Sigmoid colon (tissue), 7 donors: ENCODE measurements at places on chromosomes 7 and 10. TPM values are rescaled to one million over a fixed set of nuclear protein-coding genes. Genes with fewer than 3 reads are reported as not detected.

The GCK gene
- polyA plus RNA-seq = 0.60 TPM

The CASP7 gene
- 338 TPM for polyA plus RNA-seq

The GRID1 gene
- not detected for polyA plus RNA-seq

The MLXIPL gene
- 11.9 TPM for polyA plus RNA-seq

The ERVW-1 gene
- polyA plus RNA-seq = not detected

The PLCE1 gene
- 6.0 TPM for polyA plus RNA-seq

The LCOR gene
- 12.2 TPM for polyA plus RNA-seq

The CREM gene
- 25.9 TPM for polyA plus RNA-seq

The SIRT1 gene
- polyA plus RNA-seq = 11.8 TPM

The GFRA1 gene
- 1.8 TPM for polyA plus RNA-seq

The CALML3 gene
- not detected for polyA plus RNA-seq

The HYAL4 gene
- 0.09 TPM for polyA plus RNA-seq

The SLC26A5 gene
- 0.04 TPM for polyA plus RNA-seq

The OR6B1 gene
- polyA plus RNA-seq = not detected

The RSPH10B2 gene
- not detected for polyA plus RNA-seq

The BUD31 gene
- 141 TPM for polyA plus RNA-seq

The NT5C3A gene
- 270 TPM for polyA plus RNA-seq

The SFTPA1 gene
- polyA plus RNA-seq = not detected

The HOXA5 gene
- polyA plus RNA-seq = 14.3 TPM

The ZNF467 gene
- 3.0 TPM for polyA plus RNA-seq

DNA sequence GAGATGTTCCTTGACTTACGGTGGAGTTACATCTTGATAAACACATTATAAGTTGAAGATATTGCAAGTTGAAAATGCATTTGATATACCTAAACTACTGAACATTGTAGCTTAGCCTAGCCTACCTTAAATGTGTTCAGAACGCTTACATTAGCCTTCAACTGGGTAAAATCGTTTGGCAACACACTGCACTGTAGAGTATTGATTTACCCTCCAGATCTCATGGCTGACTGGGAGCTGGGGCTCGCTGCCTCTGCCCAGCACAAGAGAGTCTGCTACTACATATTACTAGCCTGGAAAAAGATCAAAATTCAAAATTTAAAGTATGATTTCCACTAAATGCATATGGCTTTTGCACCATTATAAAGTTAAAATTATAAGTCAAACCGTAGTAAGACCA is 7.5 kb upstream of the AGR3 start:
- no peak overlapping the region for H3K27ac ChIP-seq
- H3K27me3 ChIP-seq = no peaks in the 10 kb centered on the region
- no peak for DNase-seq
- no peak overlapping the region for H3K4me3 ChIP-seq
- H3K36me3 ChIP-seq = no peaks in the 10 kb centered on the region

DNA sequence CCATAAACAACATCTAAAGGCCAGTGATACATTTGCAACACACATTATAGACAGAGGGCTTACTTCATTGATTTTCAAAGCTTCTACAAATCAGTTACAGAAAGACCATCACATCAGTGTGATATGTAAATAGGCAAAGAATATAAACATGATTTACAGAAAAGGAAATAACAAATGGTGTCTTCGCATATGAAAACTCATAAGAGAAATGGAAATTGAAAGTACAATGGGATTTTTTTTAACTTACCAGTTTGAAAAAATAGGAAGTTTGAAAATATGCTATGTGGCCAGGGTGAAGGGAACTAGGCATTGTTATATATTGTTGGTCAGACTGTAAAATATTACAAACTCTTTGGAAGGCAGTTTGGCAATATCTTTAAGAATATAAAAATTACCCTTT is 27.3 kb downstream of the SEC23IP start:
- no peaks in the 10 kb centered on the region for H3K27me3 ChIP-seq
- H3K4me1 ChIP-seq = no peaks in the 10 kb centered on the region
- no peak overlapping the region for H3K27ac ChIP-seq
- no peak for DNase-seq
- H3K4me3 ChIP-seq = no peak overlapping the region
- H3K36me3 ChIP-seq = peaks cover 73% of the 10 kb centered on the region

GRCh38 chr7:83970081-83970480 is 224.5 kb downstream of the SEMA3A start:
- no peak overlapping the region for H3K4me3 ChIP-seq
- no peaks in the 10 kb centered on the region for H3K36me3 ChIP-seq
- no peak overlapping the region for H3K27ac ChIP-seq
- no peaks in the 10 kb centered on the region for H3K27me3 ChIP-seq
- DNase-seq = no peak

DNA sequence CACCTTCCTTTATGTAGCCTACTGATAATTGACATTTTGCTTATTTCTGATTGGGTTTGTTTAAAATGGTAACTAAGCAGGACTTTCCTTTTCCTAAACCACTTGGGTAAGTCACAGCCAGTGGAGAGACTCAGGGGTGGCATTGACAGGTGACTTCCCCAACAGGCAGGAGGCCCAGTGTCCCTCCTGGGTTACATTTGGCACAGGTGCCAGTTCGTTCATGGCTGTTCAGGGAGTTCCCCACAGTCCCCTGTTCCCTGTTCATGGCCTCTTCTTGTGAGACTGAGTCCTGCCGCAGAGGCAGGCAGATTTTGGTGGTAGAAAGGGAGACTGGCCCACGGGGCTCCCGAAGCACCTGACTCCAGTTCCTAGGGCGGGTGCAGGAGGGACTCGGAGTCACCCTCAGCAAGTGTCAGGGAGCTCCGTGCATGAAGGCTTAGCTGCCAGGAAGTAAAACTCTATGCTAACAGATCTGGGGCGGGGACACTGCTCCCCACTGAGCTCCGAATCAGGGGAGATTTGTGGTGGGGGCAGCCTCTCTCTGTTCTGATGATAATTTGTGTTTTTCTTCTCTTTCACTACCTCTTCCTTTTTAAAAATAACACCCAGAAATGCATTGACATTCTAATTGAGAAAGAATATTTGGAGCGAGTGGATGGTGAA is 84.1 kb downstream of the EZH2 start:
- no peaks in the 10 kb centered on the region for H3K4me1 ChIP-seq
- DNase-seq = no peak
- H3K27ac ChIP-seq = no peak overlapping the region
- no peaks in the 10 kb centered on the region for H3K27me3 ChIP-seq

GRCh38 chr10:132065491-132066105 is at the start of gene JAKMIP3:
JAKMIP3 (plus strand) TSS chr10:132065946; CDS start chr10:132104809, 38,863 bp downstream.
- peak; percentile 89 for DNase-seq
- H3K27ac ChIP-seq = peak within 1 kb of the TSS; percentile 79
- no peaks in the 10 kb centered on the region for H3K27me3 ChIP-seq
- no peaks in the 10 kb centered on the region for H3K36me3 ChIP-seq
- H3K4me1 ChIP-seq = peaks cover 28% of the 10 kb centered on the region
- peak within 1 kb of the TSS; percentile 45 for H3K4me3 ChIP-seq

DNA sequence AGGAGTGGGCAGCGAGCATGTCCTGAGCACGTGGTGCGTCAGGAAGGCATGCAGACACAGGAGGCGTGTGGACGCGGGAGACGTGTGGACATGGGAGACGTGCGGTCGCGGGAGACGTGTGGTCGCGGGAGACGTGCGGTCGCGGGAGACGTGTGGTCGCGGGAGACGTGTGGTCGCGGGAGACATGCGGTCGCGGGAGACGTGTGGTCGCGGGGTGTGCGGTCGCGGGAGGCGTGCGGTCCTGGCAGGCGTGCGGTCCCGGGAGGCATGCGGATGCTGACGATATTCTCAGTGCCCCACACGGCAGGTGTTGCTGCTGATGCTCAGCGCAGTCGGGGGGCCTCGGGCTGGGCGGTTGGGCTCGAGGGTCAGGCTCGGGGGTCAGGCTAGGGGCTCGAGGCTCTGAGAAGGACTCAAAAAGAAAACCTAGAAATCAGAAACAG is 94.2 kb downstream of the NKX6-2 start:
- DNase-seq = peak; percentile 50
- no peaks in the 10 kb centered on the region for H3K4me1 ChIP-seq
- no peak overlapping the region for H3K27ac ChIP-seq
- H3K36me3 ChIP-seq = peaks cover 18% of the 10 kb centered on the region
- H3K27me3 ChIP-seq = no peaks in the 10 kb centered on the region
- no peak overlapping the region for H3K4me3 ChIP-seq

GRCh38 chr7:930975-931758 is 23.3 kb downstream of the ADAP1 start:
- DNase-seq = peak; percentile 53
- peaks cover 5% of the 10 kb centered on the region for H3K36me3 ChIP-seq
- H3K4me1 ChIP-seq = no peaks in the 10 kb centered on the region
- H3K27ac ChIP-seq = peak overlapping the region; percentile 39

DNA sequence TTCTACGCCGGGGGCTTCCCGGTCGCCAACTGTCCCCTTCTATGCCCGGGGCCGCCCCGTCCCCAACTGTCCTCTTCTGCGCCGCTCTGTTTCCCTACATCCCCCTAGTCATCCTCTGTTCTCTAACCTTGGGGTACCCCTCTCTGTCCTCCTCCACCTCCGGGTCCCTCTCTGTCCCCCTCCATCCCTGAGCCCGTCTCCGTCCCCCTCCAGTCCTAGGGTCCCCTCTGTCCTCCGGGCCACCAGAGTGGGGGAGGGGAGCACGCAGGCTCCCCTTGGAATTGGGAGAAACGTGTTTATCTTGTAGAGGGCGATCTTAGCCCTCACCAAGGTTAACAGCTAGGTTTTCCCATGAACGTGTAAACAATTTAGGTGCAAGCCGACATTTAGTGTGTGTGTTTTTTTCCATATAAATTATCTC is 852 bp upstream of the KLF6 start:
- peaks cover 10% of the 10 kb centered on the region for H3K36me3 ChIP-seq
- H3K4me1 ChIP-seq = peaks cover 15% of the 10 kb centered on the region
- DNase-seq = peak; percentile 78
- peak overlapping the region; percentile 100 for H3K27ac ChIP-seq
- peak overlapping the region; percentile 81 for H3K4me3 ChIP-seq
- H3K27me3 ChIP-seq = no peaks in the 10 kb centered on the region

GRCh38 chr10:73094986-73095480 is 1.6 kb downstream of the P4HA1 start:
- peak overlapping the region; percentile 94 for H3K27ac ChIP-seq
- H3K4me3 ChIP-seq = peak overlapping the region; percentile 61
- no peaks in the 10 kb centered on the region for H3K36me3 ChIP-seq
- DNase-seq = no peak
- H3K4me1 ChIP-seq = peaks cover 18% of the 10 kb centered on the region
- H3K27me3 ChIP-seq = no peaks in the 10 kb centered on the region

GRCh38 chr10:31072451-31072850 is 40.8 kb upstream of the ZNF438 start:
- H3K4me3 ChIP-seq = no peak overlapping the region
- H3K36me3 ChIP-seq = no peaks in the 10 kb centered on the region
- H3K4me1 ChIP-seq = no peaks in the 10 kb centered on the region
- no peak overlapping the region for H3K27ac ChIP-seq

- H3K4me1 ChIP-seq = no peaks in the 10 kb centered on the region
- no peak overlapping the region for H3K27ac ChIP-seq
- no peak for DNase-seq
- no peaks in the 10 kb centered on the region for H3K36me3 ChIP-seq
Measured at GRCh38 chr7:141920281-141920680, 4.1 kb downstream of the OR9A4 start.

GRCh38 chr10:62079885-62080559 is 178.5 kb downstream of the ARID5B start:
- H3K27me3 ChIP-seq = no peaks in the 10 kb centered on the region
- no peaks in the 10 kb centered on the region for H3K36me3 ChIP-seq
- peak overlapping the region; percentile 84 for H3K27ac ChIP-seq
- no peak overlapping the region for H3K4me3 ChIP-seq
- no peak for DNase-seq

DNA sequence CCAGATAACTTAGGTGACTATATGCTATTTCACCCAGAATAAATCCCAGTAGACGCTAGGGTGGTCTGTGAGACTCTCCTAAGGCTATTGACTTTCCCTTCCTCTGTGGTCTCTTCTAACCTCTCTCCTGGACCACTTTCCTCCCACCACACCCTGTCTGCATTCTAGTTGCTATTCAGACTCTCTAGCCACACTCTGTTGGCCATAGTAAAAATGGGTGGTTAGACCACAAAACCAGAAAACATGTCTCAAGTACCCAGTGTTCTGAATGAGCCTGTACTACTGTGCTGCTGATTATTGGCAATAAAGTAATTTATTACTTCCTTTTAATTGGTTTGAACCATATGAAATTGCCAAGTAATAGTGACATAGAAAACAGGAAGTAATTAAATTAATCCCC is 240.8 kb downstream of the KIF20B start:
- H3K27me3 ChIP-seq = no peaks in the 10 kb centered on the region
- H3K36me3 ChIP-seq = no peaks in the 10 kb centered on the region
- H3K4me1 ChIP-seq = no peaks in the 10 kb centered on the region
- no peak for DNase-seq
- no peak overlapping the region for H3K27ac ChIP-seq
